ENCODE measurements at places on chromosomes 6 and 20.

- no peak for DNase-seq
Measured at GRCh38 chr20:41027872-41028358, 707 bp upstream of the TOP1 start.

DNA sequence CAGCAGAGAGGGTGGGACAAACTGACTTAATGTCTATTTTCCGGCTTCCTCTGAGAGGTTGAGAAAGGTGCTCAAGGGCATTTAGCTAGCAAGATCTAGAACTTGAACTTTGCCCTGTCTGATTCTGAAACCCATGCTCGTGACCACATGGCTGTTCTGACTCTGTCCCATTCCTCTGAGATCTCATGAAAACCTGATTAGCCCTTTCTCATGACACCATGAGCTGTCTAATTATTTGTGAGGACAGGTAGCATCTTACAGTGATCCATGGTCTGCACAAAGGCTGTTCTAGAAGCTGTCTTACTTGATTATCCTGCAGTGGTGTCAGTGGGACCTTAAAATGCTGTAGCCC is 89.6 kb upstream of the TOX2 start:
- no peak for DNase-seq

- DNase-seq, result no peak
Measured at GRCh38 chr20:53245574-53245973, 273.4 kb downstream of the TSHZ2 start.

- DNase-seq, result no peak
Measured at GRCh38 chr6:11711003-11711983, 67.3 kb downstream of the ADTRP start.

DNA sequence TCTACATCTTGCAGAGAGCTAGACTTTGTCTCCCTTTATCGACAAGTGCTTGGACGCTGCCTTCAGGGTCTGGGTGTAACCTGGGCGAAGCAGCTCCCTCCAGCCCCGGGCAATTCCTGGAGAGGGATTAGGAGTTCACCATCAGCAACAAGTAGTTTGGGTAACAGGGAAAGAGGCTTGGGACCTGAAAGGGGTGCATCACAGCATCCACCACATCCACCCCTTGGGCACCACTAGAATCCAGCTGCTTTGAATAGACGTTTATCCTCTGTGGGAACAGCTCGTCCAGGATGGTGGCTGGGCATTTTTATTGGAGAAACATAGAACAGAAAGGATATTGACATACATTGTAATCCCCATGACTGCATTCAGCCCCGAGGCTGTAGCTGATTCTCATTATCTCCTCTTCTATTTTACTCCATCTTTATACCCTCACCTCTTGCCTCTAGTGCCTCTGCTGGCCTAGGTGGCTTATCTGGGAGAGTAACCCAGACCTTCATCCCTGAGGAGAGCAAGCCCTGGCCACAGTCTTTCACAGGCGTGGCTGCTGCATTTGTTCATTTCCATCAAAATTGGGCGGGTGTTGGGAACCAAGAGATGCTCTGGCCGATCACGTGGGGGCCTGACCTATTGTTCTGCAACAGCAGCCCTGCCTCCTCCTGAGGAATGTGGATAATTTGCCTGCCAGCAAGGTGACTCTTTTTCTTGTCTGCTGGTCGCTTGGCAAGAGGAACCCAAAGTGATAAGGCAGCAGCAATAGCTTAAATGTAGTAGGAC is 109.2 kb upstream of the RALGAPA2 start:
- no peak for DNase-seq

GRCh38 chr6:111379302-111379701 is 103.7 kb downstream of the REV3L start:
- DNase-seq, result no peak

GRCh38 chr6:11202513-11203305 is 29.8 kb downstream of the NEDD9 start:
- DNase-seq, result no peak

DNA sequence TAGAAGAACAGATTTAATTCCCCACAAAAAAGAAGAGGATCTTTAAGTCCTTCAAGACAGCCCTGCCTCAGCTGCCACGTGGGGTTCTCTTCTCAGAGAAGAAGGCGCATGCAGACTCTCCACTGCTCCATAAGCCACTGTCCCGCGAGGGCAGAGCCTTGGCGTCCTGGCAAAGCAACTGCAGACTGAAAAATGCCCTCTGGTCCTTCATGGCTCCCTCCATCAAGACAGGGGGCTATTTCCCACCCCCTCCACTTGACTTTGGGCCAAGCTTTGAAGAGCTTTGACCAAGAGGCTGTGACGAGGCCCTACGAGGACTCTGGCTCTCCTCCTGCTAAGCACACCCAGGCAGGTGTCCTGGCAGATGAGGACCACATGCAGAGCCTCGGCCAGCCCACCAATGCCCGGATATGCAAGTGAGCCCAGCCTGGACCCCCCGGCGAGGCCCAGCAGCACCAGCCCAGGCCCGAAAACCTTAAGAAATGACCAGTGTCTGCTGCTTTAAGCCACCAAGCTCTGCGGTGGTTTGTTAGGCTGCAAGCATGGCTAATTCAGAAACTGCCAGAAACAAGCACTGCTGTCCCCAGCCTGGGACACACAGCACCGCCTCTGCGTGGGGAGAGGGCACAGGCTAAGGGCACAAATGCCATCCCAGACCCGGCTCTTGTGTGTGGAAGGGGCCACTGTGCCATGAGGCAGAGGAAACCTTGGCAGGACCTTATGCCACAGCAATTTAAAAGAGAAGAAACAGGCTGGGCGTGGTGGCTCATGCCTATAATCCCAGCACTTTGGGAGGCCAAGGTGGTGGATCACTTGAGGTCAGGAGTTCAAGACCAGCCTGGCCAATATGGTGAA is 16.1 kb downstream of the GMEB2 start:
- no peak for DNase-seq

DNA sequence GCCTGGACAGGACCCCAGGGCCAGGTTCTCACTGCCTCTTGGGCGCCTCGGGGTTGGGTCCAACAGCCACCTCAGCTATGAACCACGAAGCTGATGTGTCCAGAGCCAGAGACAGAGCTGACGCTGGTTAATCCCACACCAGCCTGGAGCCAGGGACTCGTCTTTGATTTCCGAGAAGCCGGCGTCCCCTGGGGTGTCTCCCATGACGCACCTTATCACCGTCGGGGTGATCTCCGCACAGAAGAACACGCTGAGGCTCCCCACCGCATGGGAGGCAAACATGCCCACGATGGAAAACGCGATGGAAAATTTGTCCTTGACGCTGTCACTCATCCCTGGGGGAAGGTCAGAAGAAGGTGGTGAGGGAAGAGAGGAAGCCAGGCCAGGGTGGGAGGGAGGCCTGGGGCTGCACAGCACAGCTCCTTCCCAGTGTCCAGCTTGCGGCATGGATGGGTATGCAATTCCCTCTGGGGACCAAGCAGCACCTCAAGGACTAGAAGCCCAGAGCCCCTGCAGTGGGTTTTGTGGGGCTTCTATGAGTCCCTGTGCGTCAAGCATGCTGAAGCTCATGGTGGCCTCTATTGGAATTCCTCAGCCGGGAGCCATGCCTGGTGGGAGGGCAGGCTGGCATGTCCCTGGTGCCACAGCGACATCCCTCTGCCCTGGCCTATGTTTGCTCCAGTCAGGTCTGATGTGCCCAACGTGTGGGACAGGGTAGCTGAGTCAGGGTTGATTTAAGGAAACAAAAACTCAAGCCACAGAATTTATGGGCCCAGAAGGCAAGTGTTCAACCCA is 25.1 kb downstream of the PSMG4 start:
- no peak for DNase-seq

- no peak for DNase-seq
Measured at GRCh38 chr20:23205211-23205610, 119.1 kb upstream of the CD93 start.

- DNase-seq, result no peak
Measured at GRCh38 chr6:104689551-104690205, 170.0 kb downstream of the HACE1 start.

DNA sequence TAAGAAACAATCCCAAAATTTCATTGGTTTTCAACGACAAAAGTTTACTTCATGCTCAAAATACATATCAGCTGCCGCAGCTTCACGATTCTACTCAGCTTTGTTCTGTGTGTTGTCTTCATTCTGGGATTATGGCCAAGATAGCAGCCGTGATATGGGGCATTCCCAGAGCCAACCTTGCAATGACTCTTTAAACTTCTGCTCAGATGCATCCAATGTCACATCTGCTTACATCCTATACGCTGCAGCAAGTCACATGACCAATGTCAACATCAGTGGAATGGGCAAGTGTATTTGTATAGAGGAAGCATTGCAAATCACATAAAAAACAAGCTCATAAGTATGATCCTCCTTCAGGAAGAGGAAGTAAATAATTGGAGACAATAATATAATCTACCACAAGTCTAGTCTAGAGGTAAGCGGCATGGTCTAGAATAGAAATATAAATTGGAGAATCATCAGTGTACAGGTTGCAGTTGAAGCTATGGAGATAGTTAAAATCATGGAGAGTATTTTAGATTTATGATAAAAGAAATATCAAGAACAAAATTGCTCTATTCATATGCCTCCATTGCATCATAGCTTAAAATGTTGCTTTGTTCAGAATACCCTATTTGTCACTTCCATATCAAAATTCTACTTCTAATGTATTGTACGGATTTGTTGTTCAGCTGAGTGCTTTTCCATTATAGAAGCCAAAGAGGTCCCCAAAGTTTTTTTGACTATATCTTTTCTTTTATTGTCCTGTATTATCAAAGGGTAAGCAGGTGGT is 7.2 kb upstream of the C6orf141 start:
- DNase-seq, result no peak
